ENCODE measurements at places on chromosomes 3 and 15. TPM values are rescaled to one million over a fixed set of nuclear protein-coding genes. Genes with fewer than 3 reads are reported as not detected.

Gene SPRED1
- total RNA-seq: 20.3 TPM

Gene ADGRG7
- total RNA-seq: not detected

Gene NDN
- total RNA-seq: 7.5 TPM

Gene GADL1
- total RNA-seq: not detected

Gene ZMYND10
- total RNA-seq: 0.44 TPM
